ENCODE measurements at places on chromosomes 6 and 20.

- DNase-seq: no peak
These were observed 12.0 kb upstream of the ABRACL start for GRCh38 chr6:139016337-139017213.

- DNase-seq: no peak
These were observed 67.6 kb downstream of the PHIP start for GRCh38 chr6:79010422-79010821.

GRCh38 chr6:57305107-57305506 lies 12.3 kb upstream of the PRIM2 start:
- no peak for DNase-seq

GRCh38 chr6:100808638-100809275 lies 72.4 kb downstream of the ASCC3 start:
- no peak for DNase-seq

DNA sequence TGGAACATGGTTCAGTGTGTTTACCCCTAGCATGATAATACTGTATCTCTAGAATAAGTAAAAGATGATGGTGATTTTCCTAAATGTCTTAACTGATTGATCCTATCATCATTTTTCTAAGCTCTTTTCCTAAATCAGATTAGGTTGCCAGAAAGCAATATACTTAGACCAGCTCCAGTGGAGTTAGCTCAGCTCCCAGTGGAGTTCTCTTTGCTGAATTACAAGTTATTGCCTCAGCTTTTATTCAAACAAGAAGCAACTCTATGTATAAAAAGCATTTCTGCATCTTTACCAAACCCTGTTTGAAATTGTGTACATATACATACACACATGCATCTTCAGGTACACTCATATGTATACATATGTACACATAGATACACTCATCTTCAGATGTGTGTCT lies 44.9 kb downstream of the SNX9 start:
- DNase-seq: no peak

DNA sequence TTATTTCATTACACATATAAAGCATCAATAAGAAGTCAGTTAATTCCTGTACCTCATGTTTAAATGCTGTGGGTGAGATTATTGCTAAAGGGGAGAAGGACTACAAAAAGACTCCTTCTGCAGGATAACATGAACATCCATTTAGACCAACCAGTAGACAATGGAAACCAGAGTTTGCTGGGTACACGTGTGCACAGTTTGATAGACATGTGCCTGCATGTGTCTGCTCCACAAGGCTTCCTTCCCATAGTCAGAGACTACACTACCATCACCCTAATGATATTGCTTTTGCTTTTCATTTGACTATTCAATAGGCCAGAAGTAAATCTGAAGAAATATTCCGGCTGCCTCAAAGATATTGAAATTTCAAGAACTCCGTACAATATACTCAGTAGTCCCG lies 231.6 kb downstream of the ARHGAP18 start:
- DNase-seq: no peak

GRCh38 chr6:49255335-49255734 lies 207.7 kb downstream of the MMUT start:
- DNase-seq: no peak

- DNase-seq: no peak
These were observed 162.2 kb downstream of the GJA1 start for GRCh38 chr6:121597654-121598053.

- DNase-seq: no peak
These were observed 33.4 kb downstream of the HSF2 start for GRCh38 chr6:122432816-122433215.

DNA sequence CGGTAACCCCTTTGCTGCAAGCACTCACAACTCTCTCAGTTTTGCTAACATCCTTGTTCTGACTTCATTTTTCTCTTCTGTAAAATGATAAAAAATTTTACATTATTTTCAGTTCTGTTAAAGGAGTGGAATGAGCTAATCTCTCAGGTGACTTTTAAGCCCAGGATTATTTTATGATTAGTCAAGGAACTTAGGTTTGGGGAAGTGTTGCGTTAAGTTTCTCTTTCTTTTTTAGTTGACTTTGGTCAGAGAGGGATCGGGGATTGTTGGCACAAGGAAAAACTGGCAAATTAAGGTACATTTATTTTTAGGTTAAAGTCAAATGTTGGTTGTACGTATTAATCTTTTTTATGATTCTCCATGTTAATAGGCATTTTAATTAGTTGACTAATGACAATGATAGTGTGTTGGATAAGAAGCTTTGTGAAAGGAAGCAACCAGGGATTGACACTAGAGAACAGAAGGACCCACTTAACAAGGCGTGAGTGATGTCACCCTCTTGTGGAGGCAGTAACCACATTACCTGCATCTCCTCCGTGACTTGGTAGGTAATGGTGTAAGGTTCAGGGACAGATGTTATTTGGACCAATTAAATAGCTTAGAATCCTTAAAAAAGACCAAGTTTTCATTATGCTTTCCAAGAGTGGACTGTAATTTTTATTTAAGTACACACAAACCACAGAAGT lies 31.6 kb downstream of the CD83 start:
- no peak for DNase-seq

DNA sequence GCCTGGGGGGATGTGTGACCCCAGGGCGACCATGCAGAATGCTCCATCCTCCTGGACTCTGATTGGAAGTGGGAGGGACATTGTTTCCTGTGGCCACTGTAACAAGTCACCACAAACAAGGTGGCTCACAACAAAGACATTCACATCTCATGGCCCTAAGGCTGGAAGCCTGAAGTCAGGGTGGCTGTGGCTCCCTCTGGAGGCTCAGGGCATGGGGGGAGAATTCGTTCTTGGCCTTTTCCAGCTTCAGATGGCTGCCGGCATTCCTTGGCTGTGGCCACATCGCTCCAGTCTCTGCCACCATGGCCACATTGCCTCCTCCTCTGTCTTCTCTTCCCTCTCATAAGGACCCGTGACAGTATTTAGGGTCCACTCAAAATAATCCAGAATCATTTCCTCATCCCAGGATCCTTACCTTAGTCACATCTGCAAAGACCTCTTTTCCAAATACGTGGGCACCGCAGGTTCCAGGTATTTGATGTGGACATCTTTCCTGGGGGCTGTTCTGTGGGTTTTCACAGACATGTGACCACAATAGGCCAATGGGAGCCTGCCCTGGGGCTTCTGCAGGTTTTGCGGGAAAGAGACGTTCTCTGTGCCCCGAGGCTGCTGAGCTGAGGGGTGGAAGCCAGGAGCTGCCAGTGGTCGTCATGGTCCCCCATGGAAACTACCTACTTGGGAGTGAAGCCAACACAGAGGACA lies 249.3 kb downstream of the PREX1 start:
- DNase-seq: no peak

GRCh38 chr20:16777126-16777525 lies 29.0 kb downstream of the OTOR start:
- no peak for DNase-seq

- no peak for DNase-seq
These were observed 86.0 kb upstream of the SALL4 start for GRCh38 chr20:51888291-51888690.
